Subcutaneous adipose tissue (tissue), 4 donors: ENCODE measurements at places on chromosomes 5 and 9. TPM values are rescaled to one million over a fixed set of nuclear protein-coding genes. Genes with fewer than 3 reads are reported as not detected.

Gene KIF4B
- not detected for total RNA-seq

Gene PCDHA9
- total RNA-seq = 0.19 TPM

Gene FAM78A
- total RNA-seq = 8.2 TPM

Gene ZNF462
- total RNA-seq = 12.1 TPM

Gene ZNF354B
- 30.0 TPM for total RNA-seq

Gene PDZD2
- total RNA-seq = 57.7 TPM

Gene GPSM1
- 5.8 TPM for total RNA-seq

Gene EGFL7
- total RNA-seq = 47.6 TPM

Gene PRR16
- 8.3 TPM for total RNA-seq

Gene TMEM174
- not detected for total RNA-seq

Gene GRIN1
- total RNA-seq = not detected

Gene KIF27
- 4.1 TPM for total RNA-seq

Gene SCGB3A2
- not detected for total RNA-seq

Gene HK3
- total RNA-seq = 38.1 TPM

Gene VLDLR
- 13.4 TPM for total RNA-seq

Gene SOX30
- total RNA-seq = not detected

Gene TRAF1
- 5.7 TPM for total RNA-seq
